Posterior cingulate gyrus (tissue), 11 donors: ENCODE measurements at places on chromosomes 16 and 17.
A peak's percentile ranks its signal among the peaks of the same experiment; 100 is the strongest.

DNA sequence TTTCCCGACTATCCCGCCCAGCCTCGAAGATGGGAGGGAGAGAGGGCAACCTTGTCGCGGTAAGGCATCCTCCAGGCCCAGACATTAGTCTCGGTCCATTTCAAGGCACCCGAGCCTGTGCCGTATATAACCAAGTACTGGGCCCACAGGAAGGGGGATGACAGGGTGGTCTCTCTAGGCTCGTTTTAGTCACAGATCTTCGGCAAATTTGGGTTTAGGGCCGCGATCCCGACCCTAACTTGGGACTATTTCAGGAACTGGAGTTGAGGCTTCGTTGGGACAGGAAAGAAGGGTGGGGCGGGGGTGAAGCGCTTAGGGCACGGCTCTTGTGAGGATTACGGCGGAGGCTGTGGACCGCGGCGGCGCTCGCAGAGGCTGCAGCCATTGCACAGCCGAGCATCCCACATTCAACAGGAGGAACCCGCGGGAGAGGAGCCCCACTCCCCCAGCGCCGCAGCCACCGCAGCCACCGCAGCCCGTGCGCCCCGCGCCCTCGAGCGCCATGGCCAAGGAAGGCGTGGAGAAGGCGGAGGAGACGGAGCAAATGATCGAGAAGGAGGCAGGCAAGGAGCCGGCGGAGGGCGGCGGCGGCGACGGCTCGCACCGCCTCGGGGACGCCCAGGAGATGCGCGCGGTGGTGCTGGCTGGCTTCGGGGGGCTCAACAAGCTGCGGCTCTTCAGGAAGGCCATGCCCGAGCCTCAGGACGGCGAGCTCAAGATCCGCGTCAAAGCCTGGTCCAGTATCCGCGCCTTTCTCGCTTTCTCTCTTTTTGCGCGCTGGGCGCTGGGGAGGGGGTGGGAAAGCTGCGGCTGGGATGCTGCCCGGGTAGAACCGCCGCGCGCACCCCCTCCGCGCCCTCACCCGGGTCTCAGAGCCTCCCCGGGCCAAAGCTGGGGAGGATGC lies at the start of gene VAT1L:
VAT1L (plus strand) TSS at position 384 of the 904 bp plus-strand sequence; CDS start at position 503, 119 bp downstream.
- peak; percentile 91 for DNase-seq

- no peak for DNase-seq
These were observed 8.1 kb downstream of the ZCCHC14 start for GRCh38 chr16:87484487-87485331.

- DNase-seq = peak; percentile 60
These were observed 3.3 kb downstream of the ATXN2L start for GRCh38 chr16:28826141-28826540.

DNA sequence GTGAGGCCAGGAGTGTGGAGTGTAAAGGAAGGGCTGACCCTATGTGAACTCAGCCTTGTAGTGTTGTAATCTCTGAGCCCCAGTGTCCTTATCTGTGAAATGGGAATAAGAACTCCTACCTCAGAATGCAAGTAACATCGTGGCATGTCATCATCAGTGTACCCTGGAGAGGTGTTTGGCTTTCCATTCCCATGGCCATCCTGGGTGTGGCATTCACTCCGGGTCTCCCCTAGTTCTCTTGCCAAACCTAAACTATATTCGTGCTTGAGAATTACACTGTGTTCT lies 1.9 kb downstream of the NXPH3 start:
- no peak for DNase-seq

GRCh38 chr17:43540821-43541674 lies 5.1 kb downstream of the ETV4 start:
- DNase-seq = no peak

GRCh38 chr17:56125830-56126819 lies 27.1 kb upstream of the ANKFN1 start:
- DNase-seq = no peak

DNA sequence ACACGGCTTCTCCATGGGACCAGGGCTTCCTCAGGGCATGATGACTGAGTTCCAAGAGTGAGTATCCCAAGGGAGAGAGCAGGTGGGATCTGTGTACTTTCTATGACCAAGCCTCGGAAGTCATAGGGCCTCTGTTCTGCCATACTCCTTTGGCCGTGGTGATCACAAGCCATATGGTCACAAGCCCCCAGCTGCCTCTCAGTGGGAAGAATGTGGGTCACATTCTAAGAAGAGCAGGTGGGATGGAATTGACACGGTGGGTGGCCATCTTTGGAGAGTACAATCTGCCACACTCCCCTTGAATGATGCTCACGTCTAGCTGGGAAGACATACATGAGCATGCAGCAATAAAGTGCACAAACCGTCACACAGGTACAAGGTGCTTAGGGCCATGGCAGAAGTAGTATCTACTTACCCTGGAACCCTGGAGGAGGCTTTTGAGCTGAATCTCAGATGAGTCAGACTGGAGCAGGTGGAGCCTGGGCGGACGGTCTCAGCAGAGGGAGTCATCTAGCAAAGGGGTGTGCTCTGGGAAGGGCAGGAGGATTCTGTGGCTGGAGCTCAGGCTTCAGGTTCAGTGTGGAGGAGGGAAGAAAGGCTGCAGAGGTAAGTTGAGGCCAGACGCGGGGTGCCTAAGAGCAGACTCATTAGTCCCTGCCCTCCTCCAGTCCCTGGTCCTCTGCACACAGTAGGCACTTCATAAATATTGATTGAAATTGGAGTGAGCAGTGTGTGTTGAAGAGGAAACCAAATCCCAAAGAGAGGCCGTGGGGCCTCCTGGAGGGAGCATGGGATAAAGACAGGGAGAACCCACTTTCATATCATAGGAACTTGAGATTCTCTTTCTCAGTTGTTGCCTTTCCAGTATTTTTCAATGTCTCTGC lies 26.6 kb downstream of the GOSR2 start:
- peak; percentile 83 for DNase-seq

- DNase-seq = peak; percentile 85
These were observed 38.5 kb upstream of the CES5A start for GRCh38 chr16:55913716-55914115.

DNA sequence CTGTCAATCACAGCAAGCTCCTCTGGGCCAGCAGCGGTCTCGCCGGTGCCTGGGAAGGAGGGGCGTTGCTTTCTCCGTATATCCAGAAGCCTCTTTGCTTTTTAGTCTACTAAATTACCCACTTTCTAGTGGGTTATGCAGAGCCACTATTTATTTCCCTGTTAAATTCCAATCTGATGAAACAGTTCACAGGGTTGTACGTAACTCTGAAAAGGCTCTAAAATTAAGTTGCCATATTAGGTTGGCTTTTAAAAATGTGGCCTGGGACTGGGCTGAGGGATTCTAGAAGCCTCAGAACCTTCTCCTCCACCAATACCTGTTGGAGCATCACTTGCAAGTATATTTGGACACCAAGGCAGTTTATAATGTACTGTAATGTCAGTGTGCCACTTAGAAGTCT lies 27.2 kb downstream of the MARCHF10 start:
- DNase-seq = no peak

GRCh38 chr16:3101841-3102470 lies 2.9 kb upstream of the ZSCAN10 start:
- DNase-seq = no peak

DNA sequence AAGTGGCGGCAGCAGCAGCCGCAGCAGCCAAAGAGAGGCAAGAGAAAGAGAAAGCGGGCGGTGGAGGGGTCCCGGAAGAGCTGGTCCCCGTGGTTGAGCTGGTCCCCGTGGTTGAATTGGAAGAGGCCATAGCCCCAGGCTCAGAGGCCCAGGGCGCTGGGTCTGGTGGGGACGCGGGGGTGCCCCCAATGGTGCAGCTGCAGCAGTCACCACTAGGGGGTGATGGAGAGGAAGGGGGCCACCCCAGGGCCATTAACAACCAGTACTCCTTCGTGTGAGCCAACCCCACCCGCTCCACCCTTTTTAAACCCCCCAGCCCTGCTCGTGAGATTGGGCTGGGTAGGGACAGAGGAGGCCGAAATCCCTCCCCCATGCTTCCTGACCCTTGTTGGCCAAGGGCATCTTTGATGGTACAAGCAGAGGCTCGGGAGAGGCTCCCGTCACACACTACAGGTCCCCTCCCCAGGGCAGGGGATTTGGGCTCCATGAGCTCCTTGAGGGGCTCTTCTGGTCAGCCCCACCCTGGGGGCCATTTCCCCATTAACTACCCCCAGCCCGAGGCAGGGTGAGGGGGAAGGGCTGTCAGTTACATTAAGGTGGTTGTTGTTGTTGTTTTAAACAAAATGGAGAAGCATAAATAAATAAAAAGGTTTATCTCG lies 4.6 kb upstream of the ATP2A1 start:
- no peak for DNase-seq

GRCh38 chr17:65008882-65009281 lies 47.7 kb downstream of the GNA13 start:
- no peak for DNase-seq

- peak; percentile 56 for DNase-seq
These were observed 72.6 kb downstream of the CLEC16A start for GRCh38 chr16:11016993-11017392.

- DNase-seq = no peak
These were observed 87.5 kb upstream of the HLF start for GRCh38 chr17:55177159-55177854.

DNA sequence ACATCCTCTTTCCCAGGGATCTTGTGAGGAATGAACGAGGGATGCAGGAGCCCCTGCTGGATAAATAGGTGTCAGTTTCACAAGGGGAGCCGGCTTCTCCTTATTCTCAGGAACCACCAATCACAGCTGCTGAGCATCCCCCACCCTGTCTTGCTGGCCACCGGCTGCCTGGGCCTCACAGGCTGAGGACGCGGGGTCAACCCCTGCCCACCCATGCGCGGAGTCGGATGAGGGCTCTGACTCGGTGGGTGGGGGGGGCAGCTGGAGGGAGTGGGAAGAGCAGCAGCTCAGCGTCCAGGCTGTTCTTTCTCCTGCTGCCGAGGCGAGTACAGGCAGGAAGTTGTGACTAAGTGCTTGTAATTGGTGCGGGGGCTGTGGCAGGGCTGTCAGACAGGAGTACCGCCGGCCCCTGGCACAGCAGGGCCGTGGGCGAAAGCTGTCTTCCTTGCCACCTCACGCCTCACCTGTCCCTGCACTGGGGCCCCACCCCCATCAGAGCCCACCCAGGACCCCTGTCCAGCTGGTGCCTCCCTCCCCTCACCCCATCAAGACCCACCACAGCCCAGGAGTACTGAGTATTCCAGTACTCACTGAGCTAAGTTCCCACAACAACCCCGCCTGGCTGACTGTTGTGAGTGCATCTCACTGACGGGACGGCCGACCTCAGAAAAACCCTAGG lies 11.0 kb upstream of the DPEP1 start:
- no peak for DNase-seq

- peak; percentile 66 for DNase-seq
These were observed 19.0 kb downstream of the SLC7A5 start for GRCh38 chr16:87850009-87851006.

- no peak for DNase-seq
These were observed 168.2 kb downstream of the CYLD start for GRCh38 chr16:50909831-50910735.

GRCh38 chr17:75428543-75429469 lies 23.3 kb upstream of the GRB2 start:
- no peak for DNase-seq

- no peak for DNase-seq
These were observed 35.4 kb downstream of the KCNJ16 start for GRCh38 chr17:70110443-70110880.

DNA sequence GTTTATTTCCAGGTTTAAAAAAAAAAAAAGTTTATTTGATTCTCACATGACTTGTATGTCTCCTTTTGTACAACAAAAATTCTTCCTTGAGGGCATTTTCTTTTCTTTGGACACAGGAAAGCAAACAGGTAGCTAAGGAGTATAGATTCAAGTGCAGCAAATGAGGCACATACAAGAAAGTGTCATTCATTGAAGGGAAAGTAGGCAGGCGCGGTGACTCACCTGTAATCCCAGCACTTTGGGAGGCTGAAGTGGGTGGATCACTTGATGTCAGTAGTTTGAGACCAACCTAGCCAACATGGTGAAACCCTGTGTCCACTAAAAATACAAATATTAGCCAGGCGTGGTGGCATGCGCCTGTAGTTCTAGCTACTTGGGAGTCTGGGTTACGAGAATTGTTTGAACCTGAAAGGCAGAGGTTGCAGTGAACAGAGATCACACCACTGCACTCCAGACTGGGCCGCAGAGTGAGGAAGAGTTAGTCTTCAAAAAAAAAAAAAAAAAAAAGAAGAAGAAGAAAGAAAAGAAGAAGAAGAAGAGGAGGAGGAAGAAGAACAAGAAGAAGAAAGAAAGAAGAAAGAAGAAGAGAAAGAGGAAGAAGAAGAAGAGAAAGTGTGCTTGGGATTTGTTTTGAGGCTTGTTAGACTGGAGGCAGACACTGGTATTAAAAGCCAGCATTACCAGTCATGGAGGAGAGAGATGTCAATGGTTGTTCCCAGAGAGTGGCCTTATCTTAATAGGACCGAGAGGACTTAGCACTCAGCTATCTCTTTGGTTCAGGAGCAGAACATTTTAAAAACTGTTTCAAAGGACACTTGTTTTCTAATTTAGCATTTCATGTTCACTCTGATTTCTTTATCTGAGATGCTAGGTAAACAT lies 19.7 kb downstream of the GINS3 start:
- DNase-seq = no peak

DNA sequence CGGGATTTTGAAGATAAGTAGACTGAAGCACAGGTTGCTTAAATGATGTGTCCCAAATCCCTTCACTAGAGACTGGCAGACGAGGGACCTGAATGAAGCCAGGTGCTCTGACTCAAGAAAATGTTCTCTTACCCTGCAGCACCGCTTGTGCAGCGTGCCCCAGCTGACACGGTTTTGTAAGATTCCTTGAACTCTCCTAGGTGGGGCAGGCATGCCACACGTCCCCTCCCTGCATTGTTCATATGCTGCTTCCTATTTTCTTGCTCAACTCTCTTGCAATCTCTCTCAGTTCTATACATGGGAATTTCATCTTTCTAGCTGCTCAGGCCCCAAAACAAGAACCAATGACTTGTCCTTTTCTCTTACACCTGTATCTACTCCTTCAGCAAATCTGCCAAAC lies 22.1 kb upstream of the HNF1B start:
- DNase-seq = no peak

DNA sequence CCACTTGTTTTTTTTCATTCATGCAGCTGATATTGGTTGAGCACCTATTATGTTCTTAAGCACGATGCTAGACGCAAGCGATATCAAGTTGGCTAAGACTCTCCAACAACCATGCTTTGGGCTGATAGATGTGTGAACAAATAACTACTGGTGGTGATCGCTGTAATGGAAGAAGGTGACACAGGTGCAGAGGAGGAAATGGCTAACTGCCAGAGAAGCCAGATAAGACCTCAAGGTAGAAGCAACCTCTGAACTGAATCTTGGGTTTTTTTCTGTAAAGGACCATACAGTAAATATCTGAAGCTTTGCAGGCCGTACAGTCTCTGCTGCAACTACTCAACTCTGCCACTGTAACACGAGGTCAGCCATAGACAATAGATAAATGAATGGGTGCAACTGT lies 97.9 kb downstream of the C17orf67 start:
- no peak for DNase-seq

GRCh38 chr17:9802294-9802693 lies 10.9 kb upstream of the DHRS7C start:
- no peak for DNase-seq

GRCh38 chr16:49021136-49021535 lies 260.5 kb downstream of the CBLN1 start:
- no peak for DNase-seq
